ENCODE measurements at places on chromosomes 5 and 9.

DNA sequence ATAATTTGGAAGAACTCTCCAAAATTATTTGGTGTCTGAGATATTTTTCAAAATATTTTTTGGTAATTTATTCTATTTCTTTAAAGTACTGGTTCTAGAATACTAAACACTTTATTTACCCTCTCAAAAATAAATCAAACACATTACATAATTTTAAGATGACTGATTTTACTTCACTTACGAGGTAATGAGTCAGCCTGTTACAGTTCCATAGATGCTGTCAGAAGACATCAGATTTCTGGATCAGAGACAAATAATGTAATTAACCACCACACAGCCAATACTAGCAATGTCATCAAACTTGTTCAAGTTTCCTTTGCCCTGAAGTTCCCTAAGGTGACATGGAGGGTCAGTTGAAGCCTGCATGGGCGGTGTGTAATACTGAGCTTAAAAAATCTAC is 106.1 kb upstream of the CDH9 start:
- DNase-seq: no peak

GRCh38 chr9:98923451-98924123 is 20.1 kb upstream of the COL15A1 start:
- peak; percentile 46 for DNase-seq

GRCh38 chr9:131826966-131827525 is 87.2 kb upstream of the RAPGEF1 start:
- DNase-seq: no peak

GRCh38 chr5:109350537-109351270 is 59.1 kb downstream of the PJA2 start:
- DNase-seq: no peak

- no peak for DNase-seq
Observed at GRCh38 chr5:150208187-150209098, 18.6 kb downstream of the SLC6A7 start.

- DNase-seq: peak; percentile 82
Observed at GRCh38 chr5:80082731-80083100, 47.6 kb downstream of the THBS4 start.

DNA sequence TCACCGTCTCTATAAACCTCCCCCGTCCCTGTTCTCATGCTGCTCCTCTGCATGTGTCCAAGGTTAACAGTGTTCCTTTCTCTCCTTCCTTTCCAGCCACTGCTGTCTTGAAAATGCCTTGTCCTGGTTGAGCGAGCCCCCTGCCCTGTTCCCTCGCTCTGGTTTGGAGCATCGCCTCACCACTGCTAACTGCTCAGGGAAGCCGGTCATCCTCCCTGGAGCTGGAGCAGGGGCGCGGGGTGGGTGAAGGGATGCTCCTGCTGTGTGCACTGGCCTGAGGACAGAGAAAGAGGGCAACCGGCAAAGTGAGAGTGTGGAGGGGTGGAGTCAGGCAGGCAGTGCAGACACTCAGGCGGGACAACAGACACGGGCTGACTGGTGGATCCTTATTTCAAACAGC is 19.4 kb downstream of the UBE2QL1 start:
- DNase-seq: no peak

GRCh38 chr5:108028412-108028811 is 353.5 kb downstream of the FBXL17 start:
- DNase-seq: peak; percentile 68

DNA sequence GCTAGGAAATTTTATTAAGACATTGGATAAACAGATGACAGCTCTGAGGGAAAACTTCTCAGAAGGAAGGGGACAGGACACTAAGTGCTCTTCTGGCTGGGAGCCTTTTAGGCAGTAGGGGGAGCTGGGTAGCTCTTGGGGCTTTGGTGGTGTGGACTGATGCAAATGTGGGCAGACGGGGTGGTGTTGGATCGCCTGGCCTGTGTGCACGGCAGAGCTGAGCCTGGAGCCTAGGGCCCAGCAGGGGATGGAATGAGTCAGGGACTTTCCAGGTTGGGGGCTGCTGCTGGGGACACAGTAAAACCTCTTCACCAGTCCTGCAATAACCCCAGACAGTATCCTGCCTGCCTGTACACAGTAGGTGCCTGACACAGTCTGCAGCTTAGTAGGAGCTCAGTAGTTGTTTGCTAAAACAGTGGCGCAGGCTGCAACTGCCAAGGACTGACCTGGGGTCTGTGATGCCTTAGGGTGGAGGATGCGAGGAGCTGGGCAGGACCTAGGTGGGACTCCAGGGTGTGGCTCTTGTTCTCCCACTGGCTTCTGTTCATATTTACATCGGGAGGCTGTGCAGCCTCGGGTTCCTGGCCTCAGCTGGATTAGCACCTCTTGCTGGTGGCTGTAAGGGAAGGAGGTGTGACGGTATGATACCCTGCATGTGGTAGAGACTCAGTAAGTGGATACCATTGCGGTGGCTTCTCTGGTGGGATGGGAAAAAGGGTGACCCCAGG is 83.8 kb downstream of the DAB2IP start:
- peak; percentile 94 for DNase-seq

DNA sequence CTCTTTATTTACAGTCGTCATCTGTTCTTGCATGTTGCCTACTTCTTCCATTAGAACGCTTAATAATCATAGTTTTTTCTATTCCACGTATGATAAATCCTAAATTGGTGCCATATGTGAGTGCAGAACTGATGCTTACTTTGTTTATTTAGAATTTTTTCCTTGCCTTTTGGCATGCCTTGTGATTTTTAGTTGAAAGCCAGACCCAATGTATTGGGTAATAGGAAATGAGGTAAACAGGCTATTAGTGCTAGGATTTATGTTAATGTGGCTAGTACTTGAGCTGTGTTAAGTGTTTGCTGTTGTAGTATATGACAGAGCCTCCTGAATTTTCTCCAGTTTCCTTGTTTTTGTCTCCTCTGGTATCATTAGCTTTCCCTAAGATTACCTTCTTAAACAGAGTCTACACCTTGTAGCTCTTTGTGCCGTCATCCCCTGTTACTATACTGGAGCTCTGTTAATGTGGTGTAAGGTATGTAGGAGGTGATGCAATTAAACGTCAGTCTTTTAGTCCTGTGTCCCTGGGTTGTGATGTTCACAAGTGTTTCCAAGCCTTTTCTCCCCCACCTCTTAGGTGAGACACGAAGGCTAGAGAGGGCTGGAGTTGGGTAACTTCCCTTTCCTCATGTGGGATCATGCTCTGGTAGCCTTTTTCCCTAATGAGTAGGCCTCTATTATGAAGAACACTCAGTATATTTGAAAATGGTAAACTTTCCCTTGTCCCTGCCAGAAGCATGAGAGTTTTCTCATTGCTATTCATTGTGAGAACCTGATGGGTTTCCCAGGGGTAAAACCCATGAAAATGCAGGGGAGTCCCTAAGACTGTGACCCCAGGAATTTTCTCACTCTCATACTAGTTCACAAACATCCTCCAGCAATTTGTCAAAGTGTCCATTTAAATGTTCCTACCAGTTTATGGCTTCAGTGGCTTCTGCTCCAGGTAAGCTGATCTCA is 21.2 kb downstream of the SPATA31D3 start:
- no peak for DNase-seq

DNA sequence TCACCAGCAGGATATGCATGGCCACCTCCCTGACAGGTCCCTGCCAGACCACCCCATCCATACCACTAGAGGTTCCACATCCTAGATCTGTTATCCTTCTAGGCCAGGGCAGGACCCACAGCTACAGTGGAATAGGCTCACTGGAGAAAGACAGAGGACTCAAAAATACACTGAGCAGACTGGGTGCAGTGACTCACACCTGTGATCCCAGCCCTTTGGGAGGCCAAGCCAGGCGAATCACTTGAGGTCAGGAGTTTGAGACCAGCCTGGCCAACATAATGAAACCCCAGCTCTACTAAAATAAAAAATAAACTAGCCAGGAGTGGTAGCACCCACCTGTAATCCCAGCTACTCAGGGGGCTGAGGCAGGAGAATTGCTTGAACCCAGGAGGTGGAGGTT is 56.5 kb upstream of the TESK1 start:
- DNase-seq: no peak

- no peak for DNase-seq
Observed at GRCh38 chr5:181105391-181106025, 25.5 kb downstream of the OR2V1 start.

DNA sequence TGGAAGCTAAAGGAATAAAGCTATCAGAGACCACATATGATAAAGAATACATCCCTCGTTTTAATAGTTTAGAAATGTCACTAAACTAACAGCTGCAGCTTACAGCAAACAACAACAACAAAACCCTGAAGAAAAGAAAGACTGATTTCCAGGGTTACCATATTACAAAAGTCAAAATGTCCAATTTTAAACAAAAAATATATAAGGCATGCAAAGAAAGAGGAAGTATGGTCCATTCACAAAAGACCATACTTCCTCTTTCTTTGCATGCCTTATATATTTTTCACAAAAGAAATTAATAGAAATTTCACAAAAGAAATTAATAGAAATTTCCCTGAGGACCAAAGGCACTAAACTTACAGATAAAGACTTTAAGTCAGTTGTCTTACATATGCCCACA is 354.2 kb downstream of the ARL15 start:
- no peak for DNase-seq

GRCh38 chr5:33346534-33346933 is 94.2 kb upstream of the TARS1 start:
- DNase-seq: no peak

DNA sequence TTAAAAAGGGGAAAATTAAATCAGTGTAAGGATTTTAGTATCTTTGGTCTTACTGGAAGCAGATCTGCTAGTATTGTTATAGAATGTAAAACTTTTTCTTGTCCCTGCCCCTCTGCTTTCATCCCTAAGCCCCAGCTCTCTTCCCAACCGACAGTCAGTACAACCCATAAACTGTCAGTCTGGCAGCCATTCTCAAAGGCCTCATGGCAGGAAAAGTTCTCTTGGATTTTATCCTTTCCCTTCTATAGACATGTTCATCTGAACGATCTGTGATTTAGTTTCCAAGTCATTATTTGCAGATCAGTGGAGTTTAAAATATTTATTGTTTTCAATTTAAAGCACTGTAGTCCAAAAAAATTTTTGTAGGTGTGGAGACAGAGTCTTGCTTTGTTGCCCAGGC is 39.2 kb downstream of the ARRDC3 start:
- DNase-seq: no peak

GRCh38 chr9:118423721-118424120 is 719.5 kb downstream of the TLR4 start:
- no peak for DNase-seq

DNA sequence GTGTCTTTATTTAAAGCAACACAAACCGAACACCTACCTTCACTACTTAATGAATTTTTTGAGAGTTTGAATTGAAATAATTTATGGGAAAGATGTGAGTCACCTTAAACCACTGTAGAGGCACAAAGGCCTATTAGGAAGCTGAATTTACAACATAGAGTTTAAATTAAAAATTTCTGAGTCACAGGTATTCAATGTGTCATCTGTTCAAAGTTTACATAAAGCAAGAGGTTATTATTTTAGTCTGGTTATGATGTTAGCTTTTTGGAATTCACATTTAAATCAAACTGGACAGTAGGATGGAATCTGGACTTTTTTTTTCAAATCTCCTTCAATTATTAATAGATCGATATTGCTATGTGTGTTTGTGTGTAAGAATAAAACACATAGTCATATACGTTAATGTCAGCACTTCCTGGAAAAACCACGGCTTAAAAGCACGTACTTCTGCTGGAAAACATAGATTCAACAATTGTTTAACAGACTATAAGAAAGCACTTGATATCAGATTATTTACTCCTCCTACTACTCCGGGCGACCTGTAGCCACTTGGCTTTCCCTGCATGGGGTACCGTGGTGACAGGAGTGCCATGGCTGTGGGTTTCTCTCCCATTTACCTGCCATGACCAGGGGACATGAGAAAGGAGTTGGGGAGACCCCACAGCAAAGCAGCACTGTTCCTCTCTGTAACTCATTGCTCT is 638.6 kb downstream of the SEMA5A start:
- no peak for DNase-seq

DNA sequence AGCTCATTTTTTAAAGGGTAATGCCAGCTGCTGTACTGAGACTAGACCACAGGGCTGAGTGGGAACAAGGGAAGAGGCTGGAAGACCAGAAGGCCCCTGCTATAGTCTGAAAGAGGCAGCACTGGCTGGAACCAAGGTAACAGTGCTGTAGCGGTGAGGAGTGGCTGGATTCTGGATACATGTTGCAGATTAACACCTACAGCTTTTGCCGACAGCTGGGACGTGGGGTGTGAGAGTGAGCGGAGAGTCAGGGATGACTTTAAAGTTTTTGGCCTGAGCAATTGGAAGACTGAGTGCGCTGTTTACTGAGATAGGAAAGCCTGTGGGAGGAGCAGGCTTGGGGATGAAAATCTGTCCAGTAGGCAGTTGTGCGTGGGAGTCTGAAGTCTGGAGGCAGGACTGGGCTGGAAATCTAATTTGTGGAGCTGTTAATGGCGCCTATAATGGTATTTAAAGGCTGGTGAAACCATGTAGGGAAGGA is 26.5 kb downstream of the AQP7 start:
- DNase-seq: no peak

- no peak for DNase-seq
Observed at GRCh38 chr9:76932757-76933156, 26.8 kb upstream of the PRUNE2 start.

- DNase-seq: no peak
Observed at GRCh38 chr5:176716320-176716719, 69.0 kb downstream of the TSPAN17 start.

Measured in islet precursor cell (in vitro differentiated cells).